ENCODE measurements at places on chromosomes 2 and 18.

GRCh38 chr2:230137902-230138539 lies 69.3 kb upstream of the SLC16A14 start:
- DNase-seq = no peak

- no peak for DNase-seq
These were observed 10.1 kb downstream of the GPR39 start for GRCh38 chr2:132426656-132427055.

DNA sequence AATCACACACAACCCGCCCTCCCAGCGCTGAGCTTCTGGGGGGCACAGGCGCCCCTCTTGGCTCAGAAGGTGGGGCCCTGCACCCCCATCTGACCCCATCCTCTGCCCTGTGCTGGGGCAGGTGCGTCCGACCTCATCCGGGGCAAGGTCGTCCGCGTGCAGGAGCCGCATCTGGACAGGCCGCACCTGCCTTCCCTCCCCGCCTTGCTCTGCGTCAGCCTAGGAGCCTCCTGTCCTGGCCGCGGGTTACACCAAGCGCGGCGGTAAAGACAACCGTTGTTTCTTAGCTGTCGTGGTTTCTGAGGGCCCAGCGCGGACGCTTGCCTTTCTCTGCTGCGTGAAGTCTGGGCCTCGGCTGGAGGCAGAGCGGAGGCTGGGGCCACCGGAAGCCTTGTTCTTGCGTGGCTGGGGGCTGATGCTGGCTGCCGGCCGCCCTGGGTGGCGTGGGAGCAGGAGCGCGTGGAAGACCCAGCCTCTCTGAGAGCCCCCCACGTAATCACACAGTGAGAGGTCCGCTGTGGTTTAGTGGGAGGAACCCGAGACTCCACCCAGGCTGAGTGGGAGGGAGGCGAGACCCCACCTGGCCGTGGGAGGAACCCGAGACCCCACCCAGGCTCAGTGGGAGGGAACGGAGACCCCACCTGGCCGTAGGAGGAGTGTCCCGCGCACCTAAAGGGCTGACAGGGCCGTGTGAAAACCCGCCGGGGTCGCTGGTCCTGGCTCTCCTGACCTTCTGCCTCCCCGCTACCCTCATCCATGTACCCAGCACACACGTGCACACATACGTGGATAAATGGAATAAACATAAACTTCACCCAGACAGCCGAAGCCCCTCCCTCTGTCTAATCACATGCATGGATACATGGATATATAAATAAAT lies 51.8 kb downstream of the KCNG2 start:
- DNase-seq = no peak

DNA sequence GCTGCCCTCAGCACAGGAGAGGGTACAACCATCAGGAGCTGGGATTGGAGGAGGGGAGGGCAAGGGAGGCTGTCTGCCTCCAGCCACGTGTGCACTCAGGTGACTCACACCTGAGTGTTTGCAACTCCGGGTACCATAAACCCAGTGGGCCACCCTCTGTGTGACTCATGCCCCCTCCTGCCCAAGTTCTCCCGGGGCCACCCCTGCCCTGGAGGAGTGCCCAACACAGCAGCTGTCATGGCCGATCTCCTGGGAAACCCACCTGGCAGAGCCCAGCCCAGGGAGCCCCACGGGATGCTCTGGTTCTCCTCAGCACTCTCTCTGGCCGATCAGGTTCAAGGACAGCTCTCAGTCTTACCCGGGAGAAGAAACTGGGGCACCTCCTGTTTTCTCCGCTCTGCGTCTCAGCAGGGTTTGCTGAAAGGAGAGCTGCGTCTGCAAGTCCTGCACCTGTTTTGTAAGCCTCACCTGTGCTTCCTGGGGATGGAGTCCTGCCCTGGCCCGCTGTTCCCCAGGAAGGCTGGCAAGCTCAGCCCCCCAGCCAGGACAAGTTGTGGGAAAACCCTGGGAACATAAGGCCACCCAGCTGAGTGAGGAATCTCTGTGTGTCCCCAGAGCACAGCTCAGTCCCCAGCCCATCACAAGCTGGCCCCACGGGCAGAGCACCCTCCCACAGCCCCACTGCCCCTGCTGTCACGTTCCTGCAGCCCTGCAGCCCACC lies 44.0 kb upstream of the UBE2F start:
- no peak for DNase-seq

GRCh38 chr2:215460682-215461382 lies 25.0 kb upstream of the FN1 start:
- DNase-seq = no peak
